ENCODE measurements at places on chromosomes 13 and 19.

GRCh38 chr19:5882421-5882968 is 12.2 kb upstream of the FUT5 start:
- DNase-seq = no peak

DNA sequence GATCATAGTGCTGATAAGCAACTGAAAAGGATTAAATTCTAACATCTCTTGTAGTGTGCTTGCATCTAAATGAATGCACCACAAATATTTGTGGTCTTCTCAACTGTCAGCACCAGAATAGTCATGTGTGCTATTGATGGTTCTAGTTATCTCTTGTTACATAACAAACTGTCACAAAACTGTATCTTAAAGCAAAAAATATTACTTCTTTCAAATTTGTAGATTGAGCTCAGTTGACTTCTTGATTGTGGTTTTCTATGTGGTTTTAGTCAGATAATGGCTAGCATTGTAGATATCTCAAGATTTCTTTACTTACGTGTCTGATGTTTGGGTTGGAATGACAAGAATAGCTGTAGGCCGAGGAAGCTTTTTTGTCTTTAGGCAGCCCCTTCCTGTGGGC is 431.3 kb downstream of the SLITRK6 start:
- no peak for DNase-seq

DNA sequence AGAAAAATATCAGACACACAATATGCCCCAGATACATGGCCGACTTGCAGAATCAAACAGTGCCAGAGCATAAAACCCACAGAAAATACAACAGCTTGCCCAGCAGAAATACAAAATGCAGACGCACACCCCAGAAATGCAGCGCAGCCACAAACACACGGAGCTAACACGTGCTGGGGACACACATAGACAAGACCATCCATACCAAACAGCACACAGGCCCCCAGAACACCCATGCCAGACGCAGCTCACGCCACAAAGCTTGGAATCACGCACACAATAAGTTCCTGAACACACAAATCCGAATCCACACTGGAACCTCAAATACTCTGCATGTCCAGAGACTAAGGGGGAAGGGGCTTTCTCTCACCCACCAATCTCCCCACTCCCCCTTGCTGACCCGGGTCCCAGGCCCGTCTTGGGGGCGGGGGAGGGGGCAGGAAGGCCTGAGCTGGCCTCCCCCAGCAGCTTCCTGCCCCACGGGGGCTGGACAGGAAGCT is 17.2 kb downstream of the CCDC97 start:
- DNase-seq = peak; percentile 39

DNA sequence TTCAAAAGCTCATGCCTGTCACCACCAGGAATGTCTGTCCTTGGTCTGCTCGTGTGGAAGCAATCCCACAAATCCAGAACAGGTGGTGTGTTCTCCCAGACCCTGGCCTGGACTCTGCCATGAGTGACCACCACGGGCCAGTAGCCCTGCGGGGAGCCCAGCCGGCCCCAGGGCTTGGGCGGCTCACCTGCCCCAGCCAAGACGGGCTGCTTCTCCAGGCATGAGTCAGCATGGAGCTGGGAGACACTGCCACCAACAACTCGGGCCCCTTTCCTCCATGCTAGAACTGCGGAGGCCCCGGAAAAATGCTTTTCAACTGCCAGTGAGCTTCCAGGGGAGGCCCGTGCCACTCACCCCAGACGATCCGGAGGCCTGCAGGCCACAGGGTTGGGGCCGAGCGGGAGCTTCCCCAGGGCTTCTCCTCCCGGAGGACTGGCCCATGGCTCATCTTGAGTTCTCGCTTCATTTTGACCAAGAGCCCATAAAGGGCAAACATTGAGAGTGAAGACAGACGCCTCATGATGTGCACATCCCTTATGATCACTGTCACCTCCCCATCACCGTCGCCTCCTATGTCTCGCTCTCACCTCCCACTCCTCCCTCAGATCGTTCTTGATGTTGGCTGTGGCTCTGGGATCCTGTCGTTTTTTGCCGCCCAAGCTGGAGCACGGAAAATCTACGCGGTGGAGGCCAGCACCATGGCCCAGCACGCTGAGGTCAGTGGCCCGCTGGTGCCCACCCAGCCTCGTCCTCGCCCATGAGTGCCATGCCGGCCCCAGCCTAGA is 16.7 kb downstream of the YIPF2 start:
- no peak for DNase-seq

DNA sequence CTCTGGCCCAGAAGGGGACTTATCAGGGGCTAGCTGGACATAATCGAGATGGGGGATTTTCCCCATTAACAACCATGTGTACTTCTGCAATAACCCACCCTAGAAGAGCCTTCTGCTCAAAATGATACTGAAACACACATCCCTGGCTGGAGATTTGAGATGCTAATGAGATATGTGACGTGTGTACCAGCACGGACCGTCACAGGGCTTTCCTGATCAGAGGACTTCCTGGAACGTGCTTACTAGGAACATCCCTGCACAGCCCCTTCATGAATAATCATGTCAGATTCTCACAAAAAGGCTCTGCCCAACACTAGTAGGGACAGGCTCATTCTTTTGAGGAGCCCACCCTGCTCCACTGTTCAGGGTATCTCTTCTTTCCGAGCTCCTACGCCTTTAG is 6.5 kb upstream of the ERVV-1 start:
- no peak for DNase-seq

GRCh38 chr13:95106562-95106961 is 194.7 kb downstream of the ABCC4 start:
- DNase-seq = no peak

- no peak for DNase-seq
Observed at GRCh38 chr19:36051236-36051635, 2.8 kb downstream of the THAP8 start.

- DNase-seq = peak; percentile 45
Observed at GRCh38 chr19:55467236-55468053, 2.9 kb upstream of the C19orf85 start.

- DNase-seq = no peak
Observed at GRCh38 chr13:52738719-52739467, 727 bp downstream of the CNMD start.
